Stimulated activated CD8-positive, alpha-beta memory T cell treated with anti-CD3 and anti-CD28 coated beads, Interleukin-4, amount 100 ng/mL, for 4 hours (primary cell): ENCODE measurements at places on chromosomes 11 and 22.

DNA sequence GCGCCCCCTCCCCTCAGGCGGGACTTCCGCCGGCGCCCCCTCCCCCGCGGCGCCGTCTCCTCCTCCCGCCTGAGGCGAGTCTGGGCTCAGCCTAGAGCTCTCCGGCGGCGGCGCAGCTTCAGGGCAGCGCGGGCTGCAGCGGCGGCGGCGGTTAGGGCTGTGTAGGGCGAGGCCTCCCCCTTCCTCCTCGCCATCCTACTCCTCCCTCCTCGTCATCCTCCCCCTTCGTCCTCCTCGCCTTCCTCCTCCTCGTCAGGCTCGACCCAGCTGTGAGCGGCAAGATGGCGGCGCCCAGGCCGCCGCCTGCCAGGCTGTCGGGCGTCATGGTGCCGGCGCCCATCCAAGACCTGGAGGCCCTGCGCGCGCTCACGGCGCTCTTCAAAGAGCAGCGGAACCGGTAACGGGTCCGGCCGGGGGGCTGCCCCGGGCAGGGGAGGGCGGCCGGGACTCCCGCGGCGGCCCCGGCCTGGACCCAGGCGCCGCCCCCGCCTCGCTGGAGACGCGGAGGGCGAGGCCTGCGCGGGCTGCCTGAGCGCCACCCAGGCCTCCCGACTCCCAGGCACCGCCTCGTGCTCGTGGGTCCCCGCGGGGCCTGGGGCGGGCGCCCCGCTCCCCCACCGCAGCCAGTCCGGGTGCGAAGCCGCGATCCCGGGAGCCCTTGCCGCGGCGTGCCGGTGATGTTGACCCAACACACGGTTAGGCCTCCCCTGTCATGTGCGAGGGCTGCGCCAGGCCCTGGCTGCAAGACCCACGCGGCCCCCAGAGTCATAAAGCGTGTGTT lies at the start of gene ATXN10:
ATXN10 (plus strand) TSS at position 52 of the 781 bp plus-strand sequence; CDS start at position 282, 230 bp downstream.
- peak; percentile 44 for DNase-seq

DNA sequence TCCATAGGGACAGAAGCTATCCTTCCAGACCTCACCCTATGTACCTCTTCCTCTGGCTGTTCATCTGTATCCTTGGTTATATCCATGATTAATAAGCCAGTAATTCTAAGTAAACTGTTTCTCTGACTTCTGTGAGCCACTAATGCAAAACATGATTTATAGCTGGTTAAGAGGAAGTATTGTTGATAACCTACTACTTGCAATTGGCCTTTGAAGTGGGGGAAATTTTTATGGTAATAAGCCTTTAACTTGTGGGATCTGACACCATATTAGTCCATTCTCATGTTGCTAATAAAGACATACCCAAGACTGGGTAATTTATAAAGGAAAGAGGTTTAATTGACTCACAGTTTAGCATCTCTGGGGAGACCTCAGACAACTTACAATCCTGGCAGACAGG lies 21.9 kb downstream of the CASP12 start:
- DNase-seq, result no peak

GRCh38 chr11:33452836-33453624 lies 195.8 kb downstream of the HIPK3 start:
- no peak for DNase-seq

- DNase-seq, result no peak
These were observed 837.7 kb upstream of the CNTN5 start for GRCh38 chr11:98183034-98183433.

GRCh38 chr22:41596776-41597634 lies 7.4 kb upstream of the PMM1 start:
- DNase-seq, result no peak

- DNase-seq, result no peak
These were observed 224.0 kb upstream of the B3GAT1 start for GRCh38 chr11:134636071-134636470.

DNA sequence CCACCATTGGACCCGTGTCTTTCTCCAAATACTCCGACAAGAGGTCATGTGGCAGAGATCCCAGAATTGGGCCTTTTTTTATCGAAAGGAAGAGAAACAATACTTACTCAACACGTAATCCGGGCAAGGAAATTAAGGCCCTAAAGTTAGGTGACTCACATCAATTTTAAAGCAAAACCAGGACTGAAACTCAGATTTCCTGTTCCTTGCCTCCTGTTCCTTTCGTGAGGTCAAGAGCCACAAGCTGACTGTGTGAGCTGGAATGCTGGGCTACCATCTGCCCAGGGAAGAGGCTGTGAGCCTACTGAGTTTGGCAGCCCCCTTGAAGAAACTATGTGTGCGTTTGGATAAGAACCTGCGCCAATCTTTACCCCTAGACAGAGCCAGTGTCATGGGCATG lies 27.1 kb upstream of the MRGPRX2 start:
- no peak for DNase-seq

GRCh38 chr22:46525389-46526243 lies 11.8 kb downstream of the CELSR1 start:
- no peak for DNase-seq

- no peak for DNase-seq
These were observed 34.4 kb upstream of the SMTN start for GRCh38 chr22:31046539-31047226.

DNA sequence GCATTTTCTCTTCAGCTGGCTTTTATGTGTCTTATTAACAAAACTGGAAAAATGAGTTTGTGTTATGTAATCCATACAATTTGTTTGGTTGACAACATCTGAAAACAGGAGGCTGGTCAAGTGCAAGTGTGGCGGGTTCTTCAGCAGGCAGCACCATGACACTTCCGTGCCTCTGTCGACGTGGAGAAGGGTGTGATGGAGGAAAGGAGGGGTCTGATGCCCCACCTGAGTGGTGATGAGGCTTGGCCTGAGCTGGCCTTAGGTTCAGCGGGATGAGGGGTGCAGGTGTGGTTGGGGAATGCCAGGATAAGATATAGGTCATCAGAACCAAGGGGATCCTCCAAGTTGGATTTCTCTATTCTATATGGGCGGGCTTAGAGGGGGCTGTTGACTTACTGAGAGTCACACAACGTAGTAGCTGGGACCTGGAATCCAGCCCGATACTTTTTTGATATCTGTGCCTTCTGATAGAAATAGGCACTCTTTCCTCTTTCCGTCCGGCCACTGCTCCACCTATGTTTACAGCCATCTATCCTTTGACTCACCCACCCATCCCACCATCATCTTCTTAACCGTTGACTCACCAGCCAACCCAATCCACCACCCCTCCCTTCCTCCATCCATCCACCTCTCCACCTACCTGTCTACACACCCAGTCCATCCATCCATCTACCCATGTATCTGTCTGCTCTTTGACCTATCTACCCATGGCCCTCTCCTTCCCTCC lies 29.0 kb downstream of the SHANK3 start:
- DNase-seq, result no peak

GRCh38 chr11:46721286-46721685 lies 2.3 kb downstream of the F2 start:
- no peak for DNase-seq

- no peak for DNase-seq
These were observed 595.3 kb downstream of the OPCML start for GRCh38 chr11:132937016-132937415.

DNA sequence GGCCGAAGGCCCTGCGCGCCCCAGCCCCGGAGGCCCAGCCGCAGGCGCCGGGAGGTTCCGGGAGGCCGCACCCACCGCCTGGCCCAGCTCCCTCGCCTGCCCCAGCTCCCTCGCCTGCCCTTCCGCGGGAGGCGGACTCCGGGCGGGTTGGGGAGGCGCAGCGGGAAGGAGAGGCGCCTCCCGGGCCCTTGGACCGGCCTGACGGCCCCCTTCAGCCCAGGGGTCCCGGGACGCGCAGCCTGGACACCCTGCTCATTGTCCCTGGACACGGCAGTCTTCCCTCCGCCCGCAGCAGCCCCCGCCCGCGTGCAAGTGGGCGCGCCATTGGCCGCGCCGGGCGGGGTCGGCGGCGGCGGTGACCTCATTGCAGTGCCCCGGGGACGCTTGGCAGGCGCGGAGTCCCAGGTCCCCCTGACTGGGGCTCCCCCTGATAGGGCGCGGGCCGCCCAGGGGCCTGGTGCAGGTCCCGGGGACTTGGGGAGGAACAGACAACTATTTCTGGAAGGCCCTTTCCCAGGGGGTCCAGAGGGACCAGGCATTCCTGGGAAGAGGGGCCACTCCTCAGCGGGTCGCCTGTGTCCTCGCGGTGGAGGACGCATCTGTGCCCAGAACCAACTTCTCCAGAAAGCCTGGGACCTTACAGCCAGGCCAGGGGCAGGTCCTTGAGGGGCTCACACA lies 501 bp downstream of the CD151 start:
- no peak for DNase-seq

DNA sequence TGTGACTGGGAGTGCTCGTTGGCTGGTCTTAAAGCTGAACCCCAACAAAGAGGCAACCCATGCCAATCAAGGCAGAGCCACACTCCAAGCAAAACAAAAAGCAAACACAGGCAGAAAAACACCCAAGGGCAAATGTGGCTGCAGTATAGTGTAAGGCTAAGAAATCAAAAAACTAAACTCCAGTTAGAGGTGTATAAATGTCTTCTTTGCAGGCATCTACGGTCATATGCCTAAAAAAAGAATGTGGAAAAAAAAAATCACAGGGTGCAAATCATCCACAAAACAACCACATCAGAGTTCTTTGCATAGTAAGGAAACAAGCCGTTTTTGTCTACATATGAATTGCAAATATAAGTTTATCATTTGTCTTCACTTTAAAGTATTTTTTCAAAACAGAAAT lies 27.8 kb downstream of the ARFGAP3 start:
- no peak for DNase-seq
